ENCODE measurements at places on chromosomes 12 and 14. TPM values are rescaled to one million over a fixed set of nuclear protein-coding genes. Genes with fewer than 3 reads are reported as not detected.
A peak's percentile ranks its signal among the peaks of the same experiment; 100 is the strongest.

- DNase-seq, result no peak
Measured at GRCh38 chr12:71731439-71732356, 23.0 kb upstream of the RAB21 start.

DNA sequence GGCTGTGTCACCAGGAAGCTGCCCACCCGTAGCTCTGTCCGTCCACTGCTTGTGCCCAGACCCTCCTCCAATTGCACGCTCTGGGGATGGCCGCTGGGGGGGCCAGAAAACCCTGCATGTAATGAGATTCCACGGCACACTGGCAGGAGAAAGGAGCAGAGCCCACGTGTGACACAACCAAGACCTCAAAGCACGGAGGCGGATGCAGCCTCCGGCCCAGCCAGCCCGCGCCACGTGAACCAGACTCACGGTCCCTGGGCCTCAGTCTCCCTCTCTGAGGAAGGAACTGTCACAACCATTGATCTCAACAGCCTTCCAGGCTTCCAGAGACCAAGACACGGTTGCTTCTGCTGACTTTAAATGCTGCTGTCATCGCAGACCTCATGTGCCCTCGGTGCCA lies 14.4 kb downstream of the ANHX start:
- no peak for DNase-seq

GRCh38 chr12:52742196-52742580 lies 35.0 kb downstream of the KRT76 start:
- DNase-seq, result no peak

DNA sequence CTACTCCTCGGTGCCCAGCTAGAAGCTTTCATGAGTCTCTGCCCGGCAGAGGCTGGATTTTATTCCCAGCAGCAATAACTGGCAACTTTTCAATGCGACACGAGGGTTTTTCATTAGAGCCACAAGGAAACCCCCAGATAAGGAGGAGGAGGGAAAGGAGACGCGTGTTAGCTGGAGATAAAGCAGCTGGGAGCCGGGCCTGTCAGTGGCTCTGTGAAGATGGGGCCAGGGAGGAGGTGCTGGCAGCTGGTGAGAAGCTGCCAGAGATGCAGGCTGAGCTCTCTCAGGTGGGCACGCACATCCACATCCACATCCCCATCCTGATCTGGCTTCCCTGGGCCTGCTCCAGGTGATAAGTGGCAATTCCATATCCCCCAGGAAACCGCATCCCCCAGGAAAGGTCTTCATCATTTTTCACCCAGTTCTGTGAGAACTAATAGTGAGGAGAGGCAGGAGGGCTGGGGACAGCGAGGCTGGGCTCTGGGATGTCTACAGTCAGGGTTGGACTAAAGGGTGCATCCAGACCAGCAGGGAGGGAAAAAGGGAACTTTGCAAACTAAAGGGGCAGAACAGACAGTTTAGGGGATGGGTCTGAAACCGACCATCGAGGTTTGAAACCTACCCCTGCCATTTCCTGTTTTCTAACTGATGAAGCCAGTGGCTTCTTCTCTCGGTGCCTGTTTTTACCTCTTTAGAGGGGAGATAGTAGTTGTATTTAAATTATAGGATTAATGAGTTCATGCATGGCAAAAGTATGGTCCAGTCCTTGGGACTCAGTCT lies 413.2 kb downstream of the DPF3 start:
- DNase-seq, result peak; percentile 39

DNA sequence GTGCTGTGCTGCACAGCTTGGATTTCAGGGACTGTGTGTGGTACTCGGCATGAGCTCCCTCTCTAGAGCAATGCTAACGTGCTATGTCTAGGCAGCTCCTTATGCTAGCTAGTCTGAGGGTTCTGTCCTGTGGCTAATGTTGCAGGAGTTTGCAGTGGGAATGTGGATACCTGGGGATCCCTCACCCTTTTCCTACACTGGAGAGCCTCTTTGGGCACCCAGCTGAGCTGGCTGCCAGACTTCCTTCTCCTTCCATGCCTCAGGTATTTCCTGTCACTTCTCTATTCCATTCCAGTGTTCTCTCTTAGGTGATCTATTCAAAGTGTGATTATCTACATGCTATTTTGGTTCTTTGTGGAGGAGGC lies 64.9 kb downstream of the FBXO33 start:
- DNase-seq, result no peak

GRCh38 chr12:83244001-83244400 lies 557.3 kb downstream of the TMTC2 start:
- no peak for DNase-seq

GRCh38 chr12:124497039-124497438 lies 70.4 kb downstream of the NCOR2 start:
- DNase-seq, result no peak

CMKLR1 gene
- 79.0 TPM for total RNA-seq

Data from umbilical cord (tissue), 2 donors.